ENCODE measurements at places on chromosomes 3 and 15.

DNA sequence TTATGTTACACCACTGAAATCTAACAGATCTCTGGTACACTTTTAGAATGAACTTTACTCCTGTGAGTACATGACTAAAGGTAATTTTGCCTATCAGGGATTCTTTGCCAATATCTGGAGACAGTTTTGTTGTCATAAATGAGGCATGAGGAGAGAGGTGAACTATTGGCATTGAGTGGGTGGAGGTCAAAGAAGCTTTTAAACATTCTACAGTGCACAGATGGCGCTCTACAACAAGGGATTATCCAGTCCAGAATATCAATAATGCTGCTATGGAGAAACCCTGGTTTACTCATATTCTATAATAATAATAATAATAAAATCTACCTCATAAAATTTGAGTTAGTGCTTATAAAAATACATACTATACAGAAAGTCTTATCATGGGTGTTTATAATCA is 702.3 kb downstream of the SI start:
- DNase-seq, result no peak

- no peak for DNase-seq
Measured at GRCh38 chr3:195872800-195873199, 35.6 kb downstream of the TNK2 start.

DNA sequence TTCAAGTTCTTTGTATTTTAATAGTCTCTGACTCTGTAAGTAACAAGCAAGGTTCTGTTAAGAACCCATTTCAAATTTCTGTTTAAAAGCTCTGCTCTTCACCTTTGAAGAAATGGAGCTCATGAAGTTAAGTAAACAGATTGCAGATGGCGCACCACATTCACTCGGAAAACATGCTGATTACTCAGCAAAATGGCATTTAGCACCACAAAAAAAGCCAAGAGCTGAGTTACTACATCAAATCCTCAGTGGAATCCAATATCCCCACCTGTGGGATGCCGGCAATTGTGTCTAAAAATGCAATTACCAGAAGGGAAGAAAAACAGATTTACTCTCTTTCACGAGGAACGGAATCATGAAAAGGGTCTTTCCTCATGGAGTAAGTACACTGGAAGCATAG is 758.0 kb downstream of the NTRK3 start:
- DNase-seq, result no peak

DNA sequence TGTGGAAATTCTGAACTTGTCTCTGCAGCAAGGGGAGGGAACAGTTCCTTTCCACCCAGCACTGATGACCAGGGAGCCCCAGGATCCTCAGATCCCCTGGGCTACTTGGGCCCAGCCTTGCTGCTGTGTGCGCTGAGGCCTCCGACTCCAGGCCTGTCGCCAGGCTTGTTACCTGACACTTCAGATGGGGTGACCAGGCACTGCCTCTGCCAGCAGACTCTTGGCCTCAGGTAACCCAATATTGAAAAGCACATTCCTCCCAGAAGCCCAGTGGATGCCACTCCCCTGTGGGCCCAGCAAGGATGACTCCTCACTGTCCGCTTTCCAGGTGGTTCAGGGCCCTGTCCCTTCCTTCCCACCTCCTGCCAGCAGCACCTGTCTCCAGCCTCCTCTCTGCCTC is 3.5 kb upstream of the PLA2G4E start:
- no peak for DNase-seq

DNA sequence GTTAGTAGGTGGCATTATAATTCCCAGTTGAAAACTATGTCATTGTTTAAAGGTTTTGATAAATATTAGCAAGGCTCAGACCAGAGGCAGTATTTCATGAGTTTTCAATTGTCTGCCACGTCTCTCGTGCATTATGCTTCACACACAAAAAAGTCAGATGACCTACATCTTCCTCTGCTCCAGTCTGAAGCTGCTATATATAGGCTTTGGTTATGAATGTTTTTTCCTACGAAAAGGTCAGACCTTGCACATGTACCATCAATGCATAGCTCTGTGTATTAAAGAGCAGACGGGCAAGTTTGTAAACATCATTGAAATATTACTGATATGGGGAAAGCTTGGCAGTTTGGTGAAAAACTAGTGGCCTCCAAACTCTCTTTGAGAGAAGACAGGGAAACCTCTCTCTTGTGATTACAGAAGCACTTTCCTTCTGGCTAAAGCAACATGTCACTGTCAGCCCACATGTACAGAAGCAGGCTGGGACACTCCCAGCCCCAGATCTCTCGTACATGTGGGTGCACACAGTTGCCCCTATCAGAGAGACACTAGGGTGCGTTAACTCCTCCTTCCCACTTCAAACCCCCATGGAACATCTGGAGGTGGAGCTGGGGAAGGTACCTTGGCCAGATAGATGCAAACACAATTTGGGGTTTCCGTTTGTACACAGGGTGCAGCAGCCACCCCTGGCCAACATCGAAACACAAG is 184.0 kb upstream of the BCL6 start:
- DNase-seq, result no peak

Data from right cardiac atrium (tissue), 5 donors.